OCI-M1 (cell line): ENCODE measurements at places on chromosomes 4 and X.
A peak's percentile ranks its signal among the peaks of the same experiment; 100 is the strongest.

GRCh38 chr4:180394312-180394711 is 1848.9 kb upstream of the TENM3 start:
- DNase-seq: peak; percentile 77

- no peak for DNase-seq
These were observed 45.9 kb downstream of the PTCHD1 start for GRCh38 chrX:23380581-23380980.

DNA sequence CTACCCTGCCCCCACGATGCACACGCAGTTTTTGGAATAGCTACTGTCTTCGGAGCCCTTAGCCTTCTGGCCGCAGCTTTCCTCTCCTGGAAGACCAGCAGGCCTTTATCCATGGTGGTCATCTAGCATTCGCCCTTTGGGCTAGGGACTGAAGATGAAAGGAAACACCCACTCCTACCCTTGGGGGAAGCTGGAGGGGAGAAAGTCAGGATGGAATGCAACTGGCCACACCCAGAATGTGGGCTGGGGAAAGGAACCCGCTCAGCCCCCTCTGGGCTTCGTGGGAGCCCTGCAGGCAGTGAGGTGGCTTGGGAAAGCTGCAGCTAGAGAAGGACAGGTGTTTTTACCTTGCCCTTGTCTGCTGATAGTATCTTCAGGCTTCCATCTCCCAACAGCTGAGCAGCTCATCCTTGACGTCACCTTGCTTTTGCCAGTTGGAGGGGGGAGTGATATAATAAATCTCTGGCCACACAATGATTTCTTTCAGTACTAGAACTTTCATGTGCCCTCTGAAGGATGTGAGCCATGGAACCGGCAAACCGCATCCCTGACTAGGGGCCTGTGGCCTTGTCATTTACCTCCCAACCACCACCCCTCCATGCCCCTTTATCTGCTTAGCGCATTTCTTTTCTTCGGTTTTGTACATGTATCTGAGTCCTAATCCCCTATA is 59.0 kb downstream of the ELF4 start:
- DNase-seq: no peak

- DNase-seq: peak; percentile 37
These were observed 156.6 kb downstream of the GATB start for GRCh38 chr4:151604238-151604637.

DNA sequence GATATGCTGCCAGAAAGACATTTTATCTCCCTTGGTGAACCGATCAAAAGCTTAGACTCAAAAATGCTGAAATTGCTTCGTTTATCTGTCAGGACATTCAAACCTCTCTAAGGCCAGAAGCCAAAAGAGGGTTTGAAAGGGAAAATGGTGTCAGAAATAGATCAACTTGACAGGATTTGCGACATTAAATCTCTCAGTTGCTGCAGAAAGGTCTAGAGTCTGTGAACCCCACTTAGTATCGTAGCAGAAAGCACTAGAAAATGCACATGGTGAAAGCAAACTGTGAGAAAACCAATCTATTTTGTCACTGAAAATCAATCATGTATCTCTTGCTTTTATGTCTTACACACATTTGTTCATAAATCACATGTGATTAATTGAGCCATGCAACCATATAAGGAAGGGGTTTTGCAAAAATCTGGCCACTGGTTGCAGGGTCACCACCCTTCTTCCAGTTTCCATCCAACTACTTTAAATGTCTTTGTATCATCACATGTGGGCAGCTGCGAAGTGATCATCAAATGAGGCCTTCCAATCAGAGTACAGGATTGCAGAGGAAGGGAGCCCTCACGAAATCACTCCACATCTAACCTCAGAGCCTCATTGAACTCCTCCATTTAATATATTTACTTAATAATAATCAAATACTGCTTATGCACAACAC is 347.2 kb upstream of the ANXA10 start:
- no peak for DNase-seq

- DNase-seq: no peak
These were observed 15.6 kb downstream of the MAML3 start for GRCh38 chr4:140138428-140138827.

DNA sequence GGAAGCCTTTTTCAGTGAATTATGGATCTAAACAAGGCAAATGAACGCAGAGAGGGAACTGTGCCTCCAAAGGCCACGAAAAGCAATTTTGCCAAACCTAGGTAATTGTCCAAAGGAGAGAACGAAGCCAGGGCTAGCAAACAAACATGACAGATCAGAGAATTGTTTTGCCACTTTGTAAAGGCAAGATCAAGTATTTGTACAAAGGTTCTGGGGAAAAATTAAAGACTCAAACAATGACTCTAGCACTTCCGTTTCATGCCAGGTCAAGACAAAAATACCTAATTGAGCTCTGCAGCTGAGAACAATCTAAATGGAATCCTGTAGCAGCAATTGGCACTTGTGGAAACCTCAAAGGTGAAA is 8.5 kb downstream of the RBM47 start:
- no peak for DNase-seq

DNA sequence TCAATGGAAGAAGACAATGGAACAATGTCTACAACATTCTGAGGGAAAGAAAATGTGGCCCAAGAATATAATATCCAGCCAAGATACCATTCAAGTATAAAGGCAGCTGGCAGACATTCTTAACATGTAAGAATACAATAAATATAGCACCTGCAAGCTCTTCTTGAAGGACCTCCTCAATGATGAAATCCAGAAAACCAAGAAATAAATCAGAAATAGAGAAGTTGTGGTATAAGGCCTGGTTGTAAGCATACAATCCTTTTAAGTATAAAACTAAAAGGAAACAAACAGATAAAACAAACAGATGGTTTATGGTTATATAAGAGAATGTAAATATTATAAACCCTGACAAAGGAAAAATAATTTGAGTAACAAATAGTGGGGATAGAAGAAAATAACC is 33.4 kb downstream of the SYTL4 start:
- DNase-seq: no peak

- no peak for DNase-seq
These were observed 47.4 kb downstream of the CCSER1 start for GRCh38 chr4:90174621-90175023.

- DNase-seq: no peak
These were observed 16.2 kb upstream of the FRMD7 start for GRCh38 chrX:132144061-132144460.

GRCh38 chr4:41072021-41072777 is 142.1 kb downstream of the APBB2 start:
- no peak for DNase-seq

DNA sequence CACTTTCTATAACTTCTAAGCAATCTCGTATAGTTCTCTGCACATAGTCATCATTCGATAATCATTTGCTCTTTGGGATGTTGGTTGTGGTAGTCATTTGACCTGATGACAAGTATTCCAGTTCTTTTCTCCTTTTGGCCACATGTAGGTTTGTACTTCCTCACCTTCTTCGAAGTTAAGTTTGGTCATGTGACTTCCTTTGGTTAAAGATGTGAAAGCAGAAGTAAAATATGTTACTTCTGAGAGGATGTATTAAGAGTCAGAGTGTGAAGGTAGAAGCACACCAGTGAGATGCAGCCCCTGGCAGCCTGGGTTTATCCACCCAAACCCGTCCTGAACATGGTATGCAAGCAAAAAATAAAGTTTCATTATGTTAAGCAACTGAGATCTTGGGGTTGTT is 48.9 kb upstream of the ZNF518B start:
- DNase-seq: peak; percentile 51

DNA sequence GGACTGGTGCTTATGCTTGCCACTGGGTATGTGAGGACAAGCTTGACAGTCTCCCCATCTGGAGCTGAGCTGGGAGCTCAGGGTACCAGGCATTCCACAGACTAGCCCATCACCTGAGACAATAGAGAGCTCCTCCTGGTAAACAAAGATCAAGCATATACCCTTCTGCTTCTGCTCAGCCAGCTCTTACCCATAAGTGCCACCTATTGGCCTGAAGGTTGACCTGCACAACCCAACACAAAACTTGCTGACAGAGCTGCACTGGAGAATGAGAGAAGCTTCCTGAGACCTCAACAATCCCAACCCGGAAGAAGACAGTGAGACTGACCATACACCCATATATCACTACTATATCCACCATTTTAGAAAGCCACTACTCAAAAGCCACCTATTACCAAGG is 1049.2 kb upstream of the INTU start:
- DNase-seq: peak; percentile 72

DNA sequence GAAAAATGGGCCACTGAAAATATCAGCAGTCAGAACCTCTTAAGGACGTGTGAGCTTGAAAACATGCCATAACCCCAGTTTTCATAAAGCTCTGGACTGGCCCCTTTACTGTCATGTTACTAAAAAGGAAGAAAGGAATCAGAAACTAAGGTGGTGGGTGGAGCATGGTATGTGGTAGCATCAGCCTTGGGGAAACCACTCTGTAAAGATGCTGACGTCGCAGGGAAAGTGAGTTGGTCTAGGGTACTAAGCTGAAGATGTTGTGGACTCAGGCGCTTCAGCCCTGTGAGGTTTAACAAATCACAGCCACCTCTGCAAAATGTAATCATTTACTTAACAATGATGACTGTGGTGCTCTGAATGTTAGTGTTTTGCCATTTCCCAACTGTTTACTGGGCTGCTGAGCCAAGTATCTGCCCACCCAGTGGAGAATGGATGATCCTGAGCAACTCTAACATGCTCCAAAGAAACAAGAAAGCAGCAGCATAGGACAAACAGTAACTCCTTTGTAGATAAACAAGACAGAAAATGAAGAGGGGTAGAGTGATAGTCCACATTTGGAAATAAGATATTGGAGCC is 33.4 kb downstream of the C4orf54 start:
- DNase-seq: no peak

DNA sequence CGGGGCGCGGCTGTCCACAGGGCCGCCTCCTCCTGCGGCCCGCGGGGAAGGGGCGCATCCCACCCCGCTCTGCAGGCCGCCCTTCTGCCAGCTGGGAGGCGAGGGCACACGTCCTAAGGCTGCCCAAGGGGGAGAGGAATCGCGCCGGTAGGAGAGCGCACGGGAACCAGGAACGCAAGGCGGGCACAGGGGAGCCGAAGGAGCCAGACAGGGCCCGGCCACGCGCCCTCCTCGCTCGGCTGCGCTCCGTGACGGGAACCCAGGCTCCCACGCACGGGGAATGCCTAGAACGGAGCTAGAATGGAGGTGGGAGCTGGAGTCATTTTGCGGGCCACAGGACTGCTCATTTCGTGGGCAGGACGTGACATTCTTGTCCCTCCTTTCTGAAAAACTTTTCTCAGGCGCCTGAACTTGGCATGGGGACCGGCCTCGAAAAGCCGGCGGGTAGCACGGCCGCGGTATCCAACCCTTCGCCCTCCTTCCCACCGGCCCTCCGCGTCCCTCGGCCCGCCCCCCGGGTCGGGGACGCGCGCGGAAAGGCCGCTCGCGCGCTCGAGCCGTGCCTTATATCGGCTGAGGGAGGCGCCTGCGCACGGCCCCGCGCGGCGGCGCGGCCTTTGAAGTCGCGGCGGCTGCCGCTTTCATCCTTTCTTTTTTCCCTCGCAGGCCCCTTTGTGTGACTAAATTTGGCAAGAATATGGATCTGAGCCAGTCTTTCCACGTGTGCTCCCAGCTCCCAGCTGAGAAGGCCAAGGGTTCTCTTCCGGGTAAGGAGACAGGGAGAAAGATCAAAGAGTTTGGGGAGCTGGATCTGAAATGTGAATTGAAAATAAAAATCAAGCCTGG is 4.2 kb upstream of the LEF1 start:
- peak; percentile 84 for DNase-seq

- DNase-seq: no peak
These were observed 21.9 kb upstream of the GPR78 start for GRCh38 chr4:8558080-8558960.

DNA sequence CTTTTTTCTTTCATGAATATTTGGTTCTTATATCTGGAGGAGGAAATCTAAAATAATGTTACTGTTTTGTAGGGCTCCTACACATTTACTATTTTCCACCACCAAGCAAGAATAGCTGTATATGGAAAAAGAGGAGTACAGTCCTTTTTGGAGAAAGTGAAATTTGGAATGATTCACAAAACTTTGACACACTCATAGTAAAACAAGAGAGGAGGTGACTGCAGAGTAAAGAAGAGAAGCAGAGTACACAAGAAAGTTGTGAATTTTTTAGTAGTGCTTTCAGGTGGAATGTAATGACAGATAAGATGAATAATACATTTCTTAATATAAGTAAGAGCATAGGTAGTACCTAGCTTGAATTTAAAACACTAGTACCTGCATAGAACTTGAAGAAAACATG is 41.3 kb upstream of the UGT2B4 start:
- DNase-seq: no peak

- peak; percentile 74 for DNase-seq
These were observed 487 bp downstream of the TBCK start for GRCh38 chr4:106315476-106315967.

GRCh38 chr4:110154582-110154981 is 43.8 kb downstream of the ELOVL6 start:
- DNase-seq: peak; percentile 9

DNA sequence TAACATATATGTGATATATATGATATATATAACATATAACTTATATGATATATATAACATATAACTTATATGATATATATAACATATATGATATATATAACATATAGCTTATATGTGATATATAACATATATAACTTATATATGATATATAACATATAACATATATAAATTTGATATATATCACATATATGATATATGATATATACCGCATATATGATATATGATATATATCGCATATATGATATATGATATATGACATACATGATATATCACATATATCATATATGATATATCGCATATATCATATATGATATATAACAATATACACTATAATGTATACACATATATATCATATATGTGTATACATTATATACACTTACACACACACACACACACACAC is 114.3 kb downstream of the ELOVL6 start:
- no peak for DNase-seq
